Keratinocyte (primary cell): ENCODE measurements at places on chromosomes 6 and 20. TPM values are rescaled to one million over a fixed set of nuclear protein-coding genes. Genes with fewer than 3 reads are reported as not detected.

DNA sequence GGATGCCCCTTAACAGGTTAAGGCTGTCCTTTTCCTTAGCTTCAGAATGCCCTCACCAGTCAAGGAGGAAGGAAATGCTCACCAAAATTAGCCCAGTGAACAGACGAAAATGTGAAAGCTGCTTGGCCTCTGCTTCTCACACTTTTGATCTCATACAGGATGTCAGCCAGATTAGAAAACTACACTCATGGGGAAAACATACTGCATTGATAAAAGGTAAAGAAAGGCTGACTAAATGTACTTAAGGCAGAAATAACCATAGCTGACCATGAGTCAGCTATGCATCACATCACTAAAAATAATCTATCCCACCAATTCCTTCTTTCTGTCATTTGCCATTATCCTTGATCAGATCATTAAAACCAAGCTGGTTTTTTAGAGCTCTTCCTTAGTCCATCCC lies 198.4 kb upstream of the TENT5A start:
- H3K27me3 ChIP-seq = no peaks in the 10 kb centered on the region
- H3K27ac ChIP-seq = peak overlapping the region; percentile 39
- H3K4me3 ChIP-seq = no peak overlapping the region
- peaks cover 13% of the 10 kb centered on the region for H3K4me1 ChIP-seq
- no peaks in the 10 kb centered on the region for H3K36me3 ChIP-seq

GRCh38 chr20:3889489-3890397 lies 556 bp downstream of the PANK2 start:
- H3K4me3 ChIP-seq = peak overlapping the region; percentile 90
- H3K4me1 ChIP-seq = peaks cover 41% of the 10 kb centered on the region
- no peak for DNase-seq
- no peaks in the 10 kb centered on the region for H3K27me3 ChIP-seq
- H3K27ac ChIP-seq = peak overlapping the region; percentile 83

The ZC3H12D gene
- 0.03 to 0.04 TPM in 2 of 3 replicates, not detected in the other for polyA plus RNA-seq

DNA sequence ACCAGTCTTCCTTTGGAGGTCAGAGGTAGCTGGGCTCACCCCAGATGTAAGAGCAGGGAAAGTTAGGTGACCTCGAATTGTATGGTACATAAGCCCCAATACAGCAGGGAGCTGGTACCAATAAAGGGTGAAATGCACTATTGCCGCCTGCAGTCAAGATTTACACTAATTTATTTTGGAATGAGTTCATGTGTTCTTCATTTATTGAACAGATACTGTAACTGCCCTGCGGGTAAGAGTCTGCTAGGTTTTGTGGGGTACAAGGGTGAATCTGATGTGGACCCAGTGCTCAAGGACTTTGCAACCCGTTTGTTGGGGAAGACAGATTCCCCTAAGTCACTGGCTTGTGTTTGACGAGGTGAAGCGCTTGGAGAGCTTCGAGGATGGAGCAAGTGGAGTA lies 2.5 kb upstream of the DNAJC5 start:
- peaks cover 39% of the 10 kb centered on the region for H3K36me3 ChIP-seq
- no peak overlapping the region for H3K27ac ChIP-seq
- H3K27me3 ChIP-seq = no peaks in the 10 kb centered on the region
- DNase-seq = no peak
- H3K4me1 ChIP-seq = peaks cover 35% of the 10 kb centered on the region
- H3K4me3 ChIP-seq = no peak overlapping the region

GRCh38 chr6:92910646-92911045 lies 508.7 kb downstream of the EPHA7 start:
- H3K4me1 ChIP-seq = no peaks in the 10 kb centered on the region
- H3K36me3 ChIP-seq = no peaks in the 10 kb centered on the region
- DNase-seq = no peak
- no peak overlapping the region for H3K27ac ChIP-seq

DNA sequence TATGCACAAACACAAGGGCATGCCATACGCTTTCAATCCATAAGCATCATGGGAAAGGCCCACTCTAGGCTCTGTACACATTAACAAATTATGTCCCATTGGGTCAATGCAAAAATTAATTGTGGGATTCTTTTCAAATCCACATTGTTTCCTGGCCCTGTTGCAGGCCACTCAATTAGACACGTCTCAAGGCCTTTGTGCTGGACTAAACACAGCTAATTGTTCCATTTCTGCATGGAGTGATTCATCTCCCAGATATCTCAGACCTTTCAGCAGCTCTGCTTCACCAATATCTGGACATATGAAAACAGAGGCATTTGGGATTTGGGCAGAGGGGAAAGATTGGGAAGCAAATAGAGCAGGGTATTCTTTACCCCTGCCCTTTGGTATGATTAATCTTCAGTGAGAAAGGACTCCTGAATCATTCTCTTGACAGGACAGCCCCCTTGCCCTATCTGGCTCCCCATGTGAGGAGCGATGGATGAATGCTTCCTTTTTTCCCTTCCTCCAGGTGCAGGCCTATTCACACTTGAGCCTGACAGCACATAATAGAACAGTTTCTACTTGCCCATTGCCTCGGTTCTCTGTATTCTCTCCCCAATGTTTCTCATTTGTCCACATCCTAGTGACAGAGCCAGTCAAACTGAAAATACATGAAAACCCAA lies 547.6 kb downstream of the HAO1 start:
- no peaks in the 10 kb centered on the region for H3K27me3 ChIP-seq
- H3K4me3 ChIP-seq = no peak overlapping the region
- H3K27ac ChIP-seq = no peak overlapping the region
- H3K4me1 ChIP-seq = no peaks in the 10 kb centered on the region
- no peaks in the 10 kb centered on the region for H3K36me3 ChIP-seq
- DNase-seq = no peak

- H3K4me3 ChIP-seq = no peak overlapping the region
- H3K36me3 ChIP-seq = peaks cover 25% of the 10 kb centered on the region
- no peak overlapping the region for H3K27ac ChIP-seq
- no peaks in the 10 kb centered on the region for H3K4me1 ChIP-seq
Measured at GRCh38 chr6:47718571-47718970, 20.2 kb downstream of the ADGRF4 start.

The TOMM6 gene
- 266 to 449 TPM (median 374 TPM) in 3 replicates for polyA plus RNA-seq

The EBF4 gene
- 0.12 to 0.17 TPM in 2 of 3 replicates, not detected in the other for polyA plus RNA-seq

GRCh38 chr6:77653816-77654215 lies 977 bp downstream of the MEI4 start:
- H3K4me1 ChIP-seq = no peaks in the 10 kb centered on the region
- no peak overlapping the region for H3K27ac ChIP-seq

- DNase-seq = no peak
- no peak overlapping the region for H3K4me3 ChIP-seq
- no peaks in the 10 kb centered on the region for H3K27me3 ChIP-seq
- no peak overlapping the region for H3K27ac ChIP-seq
- H3K36me3 ChIP-seq = peaks cover 13% of the 10 kb centered on the region
Measured at GRCh38 chr6:36613200-36613995, 19.2 kb downstream of the SRSF3 start.

- DNase-seq = no peak
- no peak overlapping the region for H3K27ac ChIP-seq
- H3K4me3 ChIP-seq = no peak overlapping the region
- H3K36me3 ChIP-seq = no peaks in the 10 kb centered on the region
- no peaks in the 10 kb centered on the region for H3K27me3 ChIP-seq
Measured at GRCh38 chr6:19979059-19979458, 141.9 kb downstream of the ID4 start.

The MYCT1 gene
- polyA plus RNA-seq = 0.05 to 0.06 TPM (median 0.05 TPM) in 3 replicates

DNA sequence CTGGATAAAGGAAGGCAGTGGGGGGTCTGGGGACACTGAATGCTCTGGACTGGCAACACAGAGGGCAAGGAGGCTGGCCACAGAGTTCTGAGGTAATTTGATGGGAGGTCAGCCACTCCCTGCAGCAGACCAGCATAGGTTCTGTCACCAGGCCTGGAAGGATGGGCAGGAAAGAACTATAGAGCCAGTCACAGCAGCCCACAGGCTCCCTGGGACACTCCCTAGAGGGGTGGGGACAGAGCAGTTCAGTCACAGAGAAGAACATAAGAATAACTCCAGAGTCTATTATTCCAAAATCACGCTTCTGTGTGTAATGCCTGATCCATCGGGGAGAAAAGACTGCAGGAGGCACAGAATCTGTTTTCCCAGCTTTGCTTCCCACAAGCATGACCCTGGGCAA lies 19.6 kb downstream of the DYNLRB1 start:
- no peak overlapping the region for H3K27ac ChIP-seq
- H3K4me3 ChIP-seq = no peak overlapping the region
- peaks cover 54% of the 10 kb centered on the region for H3K36me3 ChIP-seq

- H3K27me3 ChIP-seq = no peaks in the 10 kb centered on the region
- no peaks in the 10 kb centered on the region for H3K36me3 ChIP-seq
- no peak overlapping the region for H3K27ac ChIP-seq
- no peak for DNase-seq
- H3K4me1 ChIP-seq = peaks cover 17% of the 10 kb centered on the region
Measured at GRCh38 chr6:21186479-21187055, 407.0 kb upstream of the SOX4 start.

The SLC24A3 gene
- polyA plus RNA-seq = 0.17 to 0.37 TPM (median 0.36 TPM) in 3 replicates

DNA sequence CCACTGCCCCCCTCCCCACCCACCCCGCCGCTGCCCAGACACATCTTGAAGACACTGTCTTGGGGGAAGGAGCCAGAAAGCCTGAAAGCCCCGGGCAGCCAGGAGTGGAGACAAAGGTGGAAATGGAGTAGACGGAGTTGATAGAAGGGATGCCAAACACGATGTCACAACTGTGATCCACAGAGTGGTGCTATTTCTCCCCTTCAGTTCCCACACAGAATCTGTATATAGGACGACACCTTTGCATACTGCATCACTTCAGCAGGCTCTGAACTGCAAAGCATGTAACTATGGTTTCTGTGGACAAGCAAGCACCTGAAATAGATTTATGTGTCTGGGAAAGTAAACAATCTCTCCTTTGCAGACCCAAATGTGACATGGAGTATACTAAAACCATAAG lies 56.4 kb upstream of the F13A1 start:
- H3K36me3 ChIP-seq = no peaks in the 10 kb centered on the region
- no peak overlapping the region for H3K4me3 ChIP-seq
- no peak overlapping the region for H3K27ac ChIP-seq

The DBNDD2 gene
- 33.8 to 42.3 TPM (median 37.4 TPM) in 3 replicates for polyA plus RNA-seq

GRCh38 chr6:56041591-56041990 lies 166.2 kb upstream of the BMP5 start:
- no peaks in the 10 kb centered on the region for H3K36me3 ChIP-seq
- no peak overlapping the region for H3K27ac ChIP-seq
- H3K4me1 ChIP-seq = peaks cover 5% of the 10 kb centered on the region
- DNase-seq = no peak
- H3K27me3 ChIP-seq = no peaks in the 10 kb centered on the region

- no peak overlapping the region for H3K4me3 ChIP-seq
- peaks cover 12% of the 10 kb centered on the region for H3K4me1 ChIP-seq
- DNase-seq = no peak
- no peaks in the 10 kb centered on the region for H3K36me3 ChIP-seq
Measured at GRCh38 chr20:62822788-62823651, 6.2 kb downstream of the COL9A3 start.

The BFSP1 gene
- 1.8 to 2.2 TPM (median 2.2 TPM) in 3 replicates for polyA plus RNA-seq

The HLA-DQA1 gene
- 0.70 TPM in 1 of 3 replicates, not detected in the others for polyA plus RNA-seq

The CCM2L gene
- polyA plus RNA-seq = not detected in 3 replicates
